ENCODE measurements at places on chromosomes 6 and 20.

- no peak for DNase-seq
- H3K27me3 ChIP-seq: no peaks in the 10 kb centered on the region
- no peaks in the 10 kb centered on the region for H3K4me1 ChIP-seq
- H3K36me3 ChIP-seq: no peaks in the 10 kb centered on the region
- no peak overlapping the region for H3K4me3 ChIP-seq
Measured at GRCh38 chr20:50405235-50405914, 104.8 kb upstream of the PTPN1 start.

DNA sequence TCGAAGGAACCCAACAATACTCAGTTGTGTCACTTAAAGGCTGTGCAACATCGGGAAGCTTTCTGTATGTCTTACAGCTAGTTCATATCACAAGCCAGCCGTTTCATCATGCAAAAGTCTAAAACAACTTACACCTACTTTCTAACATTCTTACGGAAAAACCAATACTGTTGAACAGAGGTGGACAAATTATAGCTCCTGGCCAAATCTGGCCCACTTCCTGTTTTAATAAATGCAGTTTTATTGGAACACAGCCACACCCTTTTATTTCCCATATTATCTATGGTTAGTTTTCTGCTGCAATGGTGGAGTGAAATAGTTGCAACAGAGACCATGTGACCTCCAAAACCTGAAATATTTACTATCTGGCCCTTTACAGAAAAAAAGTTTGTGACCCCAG is 46.6 kb downstream of the MYB start:
- no peak overlapping the region for H3K27ac ChIP-seq
- H3K36me3 ChIP-seq: no peaks in the 10 kb centered on the region
- H3K27me3 ChIP-seq: no peaks in the 10 kb centered on the region
- DNase-seq: no peak
- peaks cover 3% of the 10 kb centered on the region for H3K4me1 ChIP-seq

GRCh38 chr6:33213166-33213988 is 5.1 kb downstream of the RING1 start:
- H3K27me3 ChIP-seq: no peaks in the 10 kb centered on the region
- peak; percentile 24 for DNase-seq
- peaks cover 23% of the 10 kb centered on the region for H3K4me1 ChIP-seq
- H3K36me3 ChIP-seq: peaks cover 6% of the 10 kb centered on the region
- peak overlapping the region; percentile 47 for H3K4me3 ChIP-seq
- no peak overlapping the region for H3K27ac ChIP-seq

- no peaks in the 10 kb centered on the region for H3K27me3 ChIP-seq
- no peaks in the 10 kb centered on the region for H3K36me3 ChIP-seq
- H3K4me3 ChIP-seq: no peak overlapping the region
- DNase-seq: peak; percentile 48
Measured at GRCh38 chr6:35148167-35148741, 7.1 kb upstream of the TCP11 start.

DNA sequence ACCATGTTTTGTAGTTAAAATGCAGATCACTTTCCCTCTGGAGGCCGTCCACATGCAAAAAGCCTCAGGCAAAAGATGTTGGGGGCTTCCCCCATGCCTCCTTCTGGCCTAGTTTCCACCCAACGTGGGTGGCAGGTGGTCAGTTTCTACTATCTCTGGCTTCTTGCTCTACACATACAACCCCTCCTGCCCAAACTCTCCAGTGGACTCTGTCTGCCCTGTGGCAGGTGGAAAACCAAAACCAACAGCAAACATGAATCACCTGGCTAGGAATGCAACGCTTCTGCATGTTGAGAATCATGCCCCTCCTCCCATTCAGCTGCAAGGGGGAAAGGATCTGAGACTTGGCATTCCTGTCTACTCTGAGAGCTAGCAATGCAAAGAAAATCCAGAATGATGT is 94.8 kb downstream of the MBOAT1 start:
- DNase-seq: no peak
- H3K27me3 ChIP-seq: no peaks in the 10 kb centered on the region
- H3K27ac ChIP-seq: no peak overlapping the region
- H3K4me3 ChIP-seq: no peak overlapping the region

DNA sequence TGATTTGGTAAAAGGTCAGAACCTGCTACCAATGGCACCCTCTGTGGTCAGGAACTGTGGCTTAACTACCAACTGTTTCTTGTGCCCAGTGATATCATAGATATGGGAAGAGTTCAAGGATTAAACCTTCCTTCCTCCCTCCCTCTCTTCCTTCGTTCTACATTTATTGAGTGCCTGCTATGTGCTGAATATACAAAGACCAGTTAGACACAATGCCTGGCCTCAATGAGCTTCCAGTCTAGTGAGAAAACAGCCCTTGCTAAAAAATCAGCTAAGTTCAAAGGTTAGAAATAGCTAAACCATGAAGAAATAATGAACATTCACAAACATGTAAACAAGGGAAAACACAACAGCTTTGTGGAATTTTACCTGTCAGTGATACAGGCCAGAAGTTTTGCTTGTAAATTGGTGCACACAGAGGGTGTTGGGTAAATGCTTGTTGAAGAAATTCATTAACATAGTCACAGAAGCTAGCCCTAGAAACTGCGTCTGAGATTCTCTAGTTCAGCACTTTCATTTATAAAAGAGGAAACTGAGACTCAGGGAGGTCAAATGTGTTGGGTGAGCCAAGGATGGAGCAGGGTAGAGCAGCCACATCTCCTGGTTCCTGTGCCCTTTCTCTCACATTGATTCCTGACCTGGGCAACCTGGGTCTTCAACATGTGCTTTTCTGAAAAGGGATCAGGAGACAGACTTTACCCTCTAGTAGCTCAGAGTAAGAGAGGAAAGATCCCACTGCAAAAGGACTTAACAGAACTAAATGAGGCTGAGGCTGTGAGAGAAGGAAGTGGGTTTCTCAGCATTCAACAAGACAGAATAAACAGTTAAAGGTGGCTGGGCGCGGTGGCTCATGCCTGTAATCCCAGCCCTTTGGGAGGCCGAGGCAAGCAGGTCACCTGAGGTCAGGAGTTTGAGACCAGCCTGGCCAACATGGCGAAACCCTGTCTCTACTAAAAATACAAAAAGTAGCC is 14.4 kb upstream of the FOXO3 start:
- peaks cover 8% of the 10 kb centered on the region for H3K4me1 ChIP-seq
- DNase-seq: no peak
- H3K4me3 ChIP-seq: no peak overlapping the region
- no peak overlapping the region for H3K27ac ChIP-seq

DNA sequence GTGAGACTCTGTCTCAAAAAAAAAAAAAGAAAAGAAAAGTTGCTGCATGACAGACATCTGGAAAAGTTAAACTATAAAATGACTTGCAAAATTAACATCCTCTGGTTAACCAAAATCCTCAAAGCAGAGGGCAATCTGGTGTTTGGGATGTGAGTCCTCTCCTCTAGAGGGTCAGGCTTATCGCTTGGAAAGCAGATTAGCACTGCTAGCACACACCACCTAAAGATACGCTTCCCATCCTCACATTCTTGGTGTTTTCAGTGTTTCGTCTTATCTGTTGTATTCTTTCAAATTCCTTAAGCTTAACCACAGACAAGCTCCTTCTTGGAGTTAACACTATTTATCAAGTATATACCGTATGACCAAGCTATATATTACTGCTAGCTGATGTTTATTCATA is 198.0 kb downstream of the SOX4 start:
- no peak overlapping the region for H3K27ac ChIP-seq
- no peak overlapping the region for H3K4me3 ChIP-seq
- no peaks in the 10 kb centered on the region for H3K27me3 ChIP-seq

DNA sequence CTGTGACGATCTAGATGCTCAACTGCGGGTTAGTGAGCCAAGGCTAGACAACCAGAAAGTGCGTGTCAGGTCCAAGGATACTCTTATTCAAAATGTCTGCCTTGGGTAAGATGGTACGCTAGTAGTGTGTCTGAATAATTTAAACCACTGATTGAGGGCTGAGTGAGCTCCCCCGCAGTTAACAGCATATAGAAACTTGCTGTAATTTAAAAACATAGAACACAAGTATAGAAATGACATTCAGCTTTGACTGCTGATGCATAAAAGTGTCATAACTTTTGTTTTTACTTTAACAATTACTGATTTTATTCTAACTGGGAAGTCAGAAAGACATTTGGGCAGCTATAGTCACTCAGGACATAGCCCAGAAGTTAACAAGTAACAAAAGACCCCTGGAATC is 45.6 kb upstream of the SLC22A1 start:
- no peaks in the 10 kb centered on the region for H3K4me1 ChIP-seq
- DNase-seq: no peak
- no peak overlapping the region for H3K27ac ChIP-seq
- no peak overlapping the region for H3K4me3 ChIP-seq
